ENCODE measurements at places on chromosomes 12 and 14. TPM values are rescaled to one million over a fixed set of nuclear protein-coding genes. Genes with fewer than 3 reads are reported as not detected.

GRCh38 chr14:55605793-55606192 is 25.8 kb downstream of the KTN1 start:
- no peak overlapping the region for H3K4me3 ChIP-seq
- no peaks in the 10 kb centered on the region for H3K27me3 ChIP-seq
- no peak for DNase-seq
- peaks cover 43% of the 10 kb centered on the region for H3K4me1 ChIP-seq
- peak overlapping the region; percentile 14 for H3K27ac ChIP-seq
- peaks cover 15% of the 10 kb centered on the region for H3K36me3 ChIP-seq

DNA sequence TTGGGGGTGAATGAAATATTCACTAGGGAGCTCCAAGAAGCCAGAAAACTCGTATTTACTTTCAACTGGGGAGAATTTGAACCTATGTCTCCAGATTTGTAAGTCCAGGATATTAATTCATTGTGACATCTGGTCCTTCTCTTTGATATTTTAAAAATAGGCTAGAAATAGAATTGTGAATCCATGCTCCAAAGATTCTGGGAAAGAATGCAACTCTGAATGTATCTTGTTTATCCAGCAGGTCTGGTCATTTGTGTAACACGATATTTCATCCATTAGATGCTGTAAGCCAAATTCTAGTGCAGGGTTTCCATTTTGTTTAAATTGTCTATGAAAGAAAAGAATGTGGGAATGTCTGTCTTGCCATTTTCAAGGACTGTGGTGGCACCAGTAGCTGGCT is 334.7 kb downstream of the BMP4 start:
- H3K27me3 ChIP-seq: no peaks in the 10 kb centered on the region
- H3K27ac ChIP-seq: no peak overlapping the region
- DNase-seq: no peak
- H3K4me1 ChIP-seq: peaks cover 8% of the 10 kb centered on the region

The FAM90A1 gene
- total RNA-seq: not detected

DNA sequence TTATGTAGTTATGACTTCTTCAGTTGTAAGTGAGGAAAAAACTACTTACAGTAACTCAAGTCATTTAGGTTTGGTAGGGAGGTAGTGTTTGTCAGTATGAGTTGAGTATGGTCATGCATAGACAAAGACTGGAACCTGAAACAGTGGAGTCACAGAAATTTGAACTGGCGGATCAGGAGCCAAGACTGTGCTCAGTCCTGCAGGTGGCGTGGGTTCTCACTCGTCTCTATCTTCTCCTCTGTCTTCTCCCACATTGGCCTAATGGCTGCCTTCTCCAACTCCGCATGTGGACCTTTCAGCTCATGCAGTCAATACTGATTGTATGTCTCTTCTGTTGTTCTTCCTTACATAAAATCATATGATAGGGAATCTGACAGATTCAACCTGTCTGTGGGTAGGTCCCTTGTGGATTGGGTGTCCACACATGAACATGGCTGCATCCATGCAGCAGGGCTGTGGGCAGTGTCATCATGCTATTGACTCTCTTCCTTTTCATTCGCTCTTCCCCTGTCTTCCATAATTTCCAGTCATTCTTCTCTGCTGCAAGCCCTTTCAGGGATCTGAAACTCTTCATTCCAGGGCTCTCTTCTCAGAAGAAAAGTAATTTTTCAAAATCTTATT is 78.8 kb upstream of the NEDD1 start:
- H3K27ac ChIP-seq: no peak overlapping the region
- H3K4me1 ChIP-seq: no peaks in the 10 kb centered on the region
- no peaks in the 10 kb centered on the region for H3K27me3 ChIP-seq
- no peak overlapping the region for H3K4me3 ChIP-seq
- H3K36me3 ChIP-seq: no peaks in the 10 kb centered on the region

GRCh38 chr12:30580344-30580743 is 115.3 kb downstream of the IPO8 start:
- no peak overlapping the region for H3K4me3 ChIP-seq
- H3K27ac ChIP-seq: no peak overlapping the region
- H3K4me1 ChIP-seq: no peaks in the 10 kb centered on the region
- H3K27me3 ChIP-seq: no peaks in the 10 kb centered on the region
- H3K36me3 ChIP-seq: no peaks in the 10 kb centered on the region
- no peak for DNase-seq

DNA sequence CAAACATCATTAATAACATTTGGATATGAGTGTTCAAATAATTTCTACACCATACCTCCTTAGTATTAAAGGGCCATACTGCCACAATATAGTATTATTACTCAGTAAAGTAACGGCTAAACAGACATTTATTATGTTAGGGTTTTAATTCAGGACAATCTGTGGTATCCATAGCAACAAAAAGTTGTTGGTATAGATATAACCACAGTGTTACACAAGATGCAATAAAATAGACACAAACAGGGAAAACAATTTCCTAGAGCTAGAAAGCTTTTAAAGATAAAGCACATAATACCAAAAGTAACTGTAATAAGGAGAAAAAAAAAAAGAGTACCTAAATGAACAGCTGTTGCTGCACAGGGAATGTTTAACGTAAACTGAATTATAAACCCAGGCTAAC is 16.1 kb downstream of the CNIH1 start:
- H3K4me1 ChIP-seq: peaks cover 21% of the 10 kb centered on the region
- no peaks in the 10 kb centered on the region for H3K27me3 ChIP-seq

DNA sequence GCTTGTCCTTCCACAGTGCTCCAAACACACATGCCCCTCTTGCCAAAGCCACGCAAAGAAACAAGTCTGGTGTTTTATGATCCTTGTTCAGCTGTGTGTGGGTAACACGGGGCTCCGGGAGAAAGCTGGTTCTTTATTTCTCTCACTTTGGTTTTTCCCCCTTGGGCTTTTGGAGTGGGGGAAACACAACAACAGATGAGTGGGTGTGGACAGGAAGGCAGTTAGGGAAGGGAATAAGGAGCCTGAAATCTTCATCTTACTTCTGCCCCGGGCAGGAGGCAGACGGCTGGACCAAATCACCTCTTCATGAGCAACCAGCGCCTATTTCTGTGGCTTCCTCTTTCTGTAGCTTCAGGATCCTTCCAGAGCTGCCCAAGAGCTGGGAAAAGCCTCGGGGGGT is 218.5 kb downstream of the PHETA1 start:
- no peak overlapping the region for H3K27ac ChIP-seq
- H3K4me1 ChIP-seq: no peaks in the 10 kb centered on the region
- no peaks in the 10 kb centered on the region for H3K36me3 ChIP-seq
- no peaks in the 10 kb centered on the region for H3K27me3 ChIP-seq

DNA sequence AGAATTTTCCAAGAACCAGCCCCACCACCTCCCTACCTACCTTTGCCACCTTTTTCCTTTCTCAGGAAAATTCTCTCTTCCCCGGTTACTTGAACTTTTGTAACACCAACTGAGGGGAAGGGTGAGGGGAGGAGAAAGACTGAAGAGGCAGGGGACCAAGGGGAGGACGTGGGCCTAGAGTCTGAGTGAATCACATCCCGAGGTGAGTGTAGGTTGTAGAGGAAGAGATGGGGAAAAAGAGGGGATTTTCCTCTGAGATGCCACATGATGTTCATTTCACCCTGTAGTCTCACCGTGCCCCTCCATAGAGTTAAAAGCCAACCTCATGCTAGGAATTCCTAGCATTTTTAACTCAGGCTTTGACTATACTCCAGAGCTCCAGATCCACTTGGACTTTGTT is 311.8 kb downstream of the RPAP3 start:
- H3K4me1 ChIP-seq: peaks cover 69% of the 10 kb centered on the region
- H3K27me3 ChIP-seq: no peaks in the 10 kb centered on the region
- no peak for DNase-seq
- no peaks in the 10 kb centered on the region for H3K36me3 ChIP-seq

The TSPAN19 gene
- not detected for total RNA-seq

DNA sequence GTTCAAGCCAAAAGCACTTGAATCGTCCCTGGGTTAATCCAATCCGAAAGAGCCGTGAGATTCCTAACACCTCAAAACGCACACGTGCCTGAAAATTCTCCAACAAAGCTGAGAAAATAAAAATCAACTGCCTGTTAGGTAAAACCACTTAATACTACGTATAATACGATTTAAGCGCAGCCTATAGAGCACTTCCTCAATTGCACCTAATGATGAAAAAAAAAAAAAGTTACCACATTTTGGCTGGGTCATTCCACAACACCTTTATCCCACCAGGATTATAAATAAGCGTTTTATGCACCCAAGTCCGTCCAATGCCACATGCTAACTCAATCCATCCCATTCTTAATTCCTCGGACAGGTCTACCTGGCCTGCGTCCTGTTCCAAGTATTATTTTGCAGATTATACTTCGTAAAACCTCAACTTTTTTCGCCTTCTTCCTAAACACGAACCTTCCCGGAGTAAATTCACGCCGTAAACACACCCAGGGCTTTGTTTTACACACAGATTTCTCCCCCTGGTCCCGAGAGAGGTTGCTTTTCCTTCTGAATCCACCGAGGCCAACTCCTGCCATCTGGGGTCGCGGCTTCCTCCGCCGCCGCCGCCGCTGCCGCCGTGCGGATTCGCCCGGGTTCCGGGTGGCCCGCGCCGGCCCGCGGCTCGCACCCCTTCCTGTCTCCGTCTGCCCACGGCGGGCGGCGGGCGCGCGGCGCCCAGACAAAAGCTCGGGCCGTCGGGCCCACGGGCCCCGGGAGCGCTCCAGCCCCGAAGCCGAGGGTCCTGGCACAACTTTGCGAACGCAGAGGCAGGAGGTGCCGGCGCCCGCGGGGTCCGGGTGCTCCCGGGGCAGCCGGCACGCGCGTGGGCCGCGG is 66.2 kb downstream of the RNF34 start:
- no peaks in the 10 kb centered on the region for H3K27me3 ChIP-seq
- peak overlapping the region; percentile 76 for H3K27ac ChIP-seq
- peaks cover 23% of the 10 kb centered on the region for H3K4me1 ChIP-seq

GRCh38 chr14:67846029-67846610 is 26.5 kb downstream of the RAD51B start:
- H3K27me3 ChIP-seq: no peaks in the 10 kb centered on the region
- H3K4me3 ChIP-seq: no peak overlapping the region
- DNase-seq: no peak
- peaks cover 10% of the 10 kb centered on the region for H3K36me3 ChIP-seq
- H3K27ac ChIP-seq: no peak overlapping the region

- DNase-seq: peak; percentile 91
- no peaks in the 10 kb centered on the region for H3K36me3 ChIP-seq
- H3K4me3 ChIP-seq: peak overlapping the region; percentile 56
- peaks cover 49% of the 10 kb centered on the region for H3K4me1 ChIP-seq
- no peaks in the 10 kb centered on the region for H3K27me3 ChIP-seq
Measured at GRCh38 chr14:51828017-51828797, 32.2 kb upstream of the GNG2 start.

GRCh38 chr12:48247181-48247966 is 44.3 kb upstream of the OR10AD1 start:
- no peak overlapping the region for H3K4me3 ChIP-seq
- no peaks in the 10 kb centered on the region for H3K36me3 ChIP-seq
- no peaks in the 10 kb centered on the region for H3K27me3 ChIP-seq
- H3K4me1 ChIP-seq: no peaks in the 10 kb centered on the region
- DNase-seq: no peak
- H3K27ac ChIP-seq: no peak overlapping the region

GRCh38 chr12:94731733-94732360 is 81.5 kb upstream of the TMCC3 start:
- peaks cover 7% of the 10 kb centered on the region for H3K4me1 ChIP-seq
- no peak overlapping the region for H3K4me3 ChIP-seq
- no peak for DNase-seq
- no peaks in the 10 kb centered on the region for H3K27me3 ChIP-seq

GRCh38 chr14:33370426-33370825 is 431.7 kb downstream of the NPAS3 start:
- H3K27me3 ChIP-seq: no peaks in the 10 kb centered on the region
- DNase-seq: no peak
- no peaks in the 10 kb centered on the region for H3K36me3 ChIP-seq
- H3K4me1 ChIP-seq: peaks cover 12% of the 10 kb centered on the region
- H3K27ac ChIP-seq: no peak overlapping the region
- no peak overlapping the region for H3K4me3 ChIP-seq

The KIF5A gene
- 21.5 TPM for total RNA-seq

GRCh38 chr14:58784931-58785330 is 147.2 kb downstream of the DACT1 start:
- H3K36me3 ChIP-seq: no peaks in the 10 kb centered on the region
- DNase-seq: no peak
- H3K27me3 ChIP-seq: no peaks in the 10 kb centered on the region
- no peak overlapping the region for H3K4me3 ChIP-seq
- H3K4me1 ChIP-seq: no peaks in the 10 kb centered on the region

GRCh38 chr12:75905922-75906321 is 125.7 kb downstream of the PHLDA1 start:
- H3K36me3 ChIP-seq: no peaks in the 10 kb centered on the region
- H3K27ac ChIP-seq: no peak overlapping the region
- H3K4me1 ChIP-seq: peaks cover 8% of the 10 kb centered on the region
- DNase-seq: no peak
- no peaks in the 10 kb centered on the region for H3K27me3 ChIP-seq

DNA sequence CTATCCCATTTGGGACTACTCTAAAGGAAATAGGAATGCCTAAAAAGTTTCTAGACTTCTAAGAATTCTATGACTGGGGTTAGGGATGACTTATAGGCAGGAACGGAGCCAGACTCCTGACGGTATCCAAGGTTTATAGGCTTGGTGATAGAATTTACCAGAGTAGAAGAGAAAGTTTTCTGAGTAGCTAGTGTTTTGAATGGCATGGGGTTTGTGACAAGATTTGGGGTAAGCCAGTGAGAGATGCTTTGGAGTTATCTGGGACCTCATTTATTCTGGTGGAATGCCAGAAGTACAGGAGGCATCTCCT is 444.6 kb downstream of the RAD51B start:
- no peak overlapping the region for H3K4me3 ChIP-seq
- H3K4me1 ChIP-seq: peaks cover 36% of the 10 kb centered on the region
- H3K36me3 ChIP-seq: no peaks in the 10 kb centered on the region
- no peak overlapping the region for H3K27ac ChIP-seq
- H3K27me3 ChIP-seq: no peaks in the 10 kb centered on the region

DNA sequence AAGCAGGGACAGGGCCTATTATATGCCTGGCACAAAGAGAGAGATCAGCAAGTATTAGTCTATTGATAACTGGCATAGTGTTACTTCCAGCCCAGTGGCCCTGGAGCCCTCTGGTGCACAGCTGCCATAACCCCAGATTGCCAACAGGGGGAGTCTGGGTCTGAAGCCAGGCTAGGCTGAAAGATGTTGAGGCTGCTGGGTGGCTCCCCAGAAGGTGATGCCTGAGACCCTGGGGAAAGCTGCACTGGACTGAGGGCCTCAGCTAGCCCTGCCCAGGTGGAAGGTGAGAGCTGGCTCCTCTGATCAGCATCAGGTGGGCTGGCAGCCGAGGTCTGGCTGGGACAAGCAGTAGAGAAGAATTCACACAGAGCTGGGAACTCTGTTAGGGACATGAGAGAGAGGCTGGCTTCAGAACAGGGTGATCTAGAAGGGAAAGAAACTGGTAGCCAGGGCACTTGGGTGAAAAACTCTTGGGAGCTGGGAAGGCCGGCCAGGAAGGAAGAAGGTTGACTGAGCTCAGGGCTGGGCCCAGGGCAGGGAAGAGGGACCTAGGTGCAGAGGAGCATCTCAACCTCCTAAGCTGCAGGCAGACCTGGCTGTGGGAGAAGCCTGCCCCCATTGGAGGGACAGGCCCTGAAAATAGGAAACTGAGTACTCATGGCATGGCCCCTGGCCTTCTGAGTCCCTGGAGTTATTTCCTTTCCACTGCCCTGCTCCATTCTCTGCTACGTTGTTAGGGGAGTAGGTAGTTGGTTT is 3.9 kb downstream of the GZMH start:
- no peak overlapping the region for H3K27ac ChIP-seq
- H3K36me3 ChIP-seq: no peaks in the 10 kb centered on the region
- H3K4me3 ChIP-seq: no peak overlapping the region
- no peaks in the 10 kb centered on the region for H3K4me1 ChIP-seq
- no peaks in the 10 kb centered on the region for H3K27me3 ChIP-seq
- DNase-seq: peak; percentile 88

The AQP2 gene
- total RNA-seq: 0.63 TPM
